ENCODE measurements at places on chromosomes 6 and 20.

- DNase-seq = no peak
Observed at GRCh38 chr6:164007881-164008280, 593.4 kb downstream of the QKI start.

- DNase-seq = no peak
Observed at GRCh38 chr6:113634352-113635163, 222.6 kb upstream of the MARCKS start.

- DNase-seq = no peak
Observed at GRCh38 chr20:36875702-36876472, at the start of gene TLDC2. Gene TLDC2 (plus strand): TSS chr20:36876138. CDS start chr20:36876175, 37 bp downstream.

DNA sequence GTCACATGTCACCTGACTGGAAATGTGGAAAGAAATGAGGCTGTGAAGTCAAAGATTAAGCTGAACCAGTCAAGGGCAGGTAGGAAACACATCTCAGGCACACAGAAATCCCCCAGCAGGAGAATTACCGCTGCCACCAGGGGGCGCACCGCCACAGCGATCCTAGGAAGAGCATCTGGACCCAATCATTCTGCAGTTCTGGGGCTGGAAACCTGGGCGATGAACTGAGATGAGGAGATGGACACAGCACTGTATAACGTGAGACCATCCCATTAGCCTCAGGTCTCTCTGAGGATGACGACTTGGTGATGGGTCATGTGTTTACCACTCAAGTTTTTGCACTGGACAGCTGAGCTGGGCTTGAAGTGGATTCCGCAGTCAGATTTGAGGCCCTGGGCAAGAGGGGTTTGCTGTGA, 6.5 kb upstream of the SLC24A3 start:
- DNase-seq = peak; percentile 90

- DNase-seq = no peak
Observed at GRCh38 chr6:150333585-150333941, 35.2 kb upstream of the IYD start.

- peak; percentile 68 for DNase-seq
Observed at GRCh38 chr6:149566410-149567193, 427 bp downstream of the GINM1 start.

GRCh38 chr20:33431797-33432381, 11.7 kb downstream of the SNTA1 start:
- DNase-seq = no peak

DNA sequence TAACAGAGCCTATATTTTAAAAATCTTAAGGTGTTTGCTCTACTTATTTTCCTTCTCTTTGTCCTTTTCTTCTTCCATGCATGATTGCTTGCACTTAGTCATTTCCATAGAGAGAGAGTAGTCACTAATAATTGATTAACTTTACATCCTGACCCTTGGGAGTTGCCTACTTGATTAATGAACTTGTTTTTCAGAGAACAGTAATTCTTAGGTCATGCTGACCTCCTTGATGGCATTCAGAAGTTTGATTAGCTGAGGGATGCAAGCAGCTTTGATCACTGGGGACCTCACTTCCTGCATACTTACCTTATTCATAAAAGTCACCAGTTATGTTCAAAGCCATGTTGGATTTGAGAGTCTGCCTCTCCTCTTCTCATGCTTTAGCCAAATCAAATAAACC, 715.6 kb upstream of the ID4 start:
- DNase-seq = no peak

- no peak for DNase-seq
Observed at GRCh38 chr6:166556863-166557322, 29.6 kb downstream of the RAMACL start.

DNA sequence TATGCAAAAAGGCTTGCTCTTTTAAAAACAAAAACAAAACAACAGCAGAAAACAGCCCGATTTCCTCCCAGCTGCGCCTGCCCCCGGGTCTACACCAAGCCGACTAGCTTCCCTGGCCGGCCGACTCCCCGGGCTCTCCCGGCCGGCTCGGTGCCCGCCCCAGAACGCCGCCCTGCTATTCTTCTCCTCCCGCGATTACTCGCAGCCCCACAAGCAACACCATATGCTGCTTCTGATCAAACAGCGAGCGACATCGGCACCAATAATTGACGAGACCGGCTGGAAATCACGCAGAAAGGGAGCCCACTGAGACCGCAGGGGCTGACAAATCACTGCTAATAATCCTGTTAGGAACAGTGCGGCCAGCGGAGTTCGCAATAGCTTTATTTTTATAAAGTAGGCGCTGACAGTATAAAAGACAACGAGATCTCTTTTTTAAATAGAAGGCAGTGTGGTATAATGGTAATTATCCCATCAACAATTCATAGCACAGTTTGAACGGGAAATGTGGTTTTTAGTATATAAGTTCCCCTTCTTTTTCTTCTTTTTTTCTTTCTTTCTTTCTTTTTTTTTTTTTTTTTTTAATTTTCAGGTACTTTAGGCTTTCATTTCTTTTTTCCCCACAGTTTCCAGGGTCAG, 3.3 kb downstream of the SIM1 start:
- DNase-seq = peak; percentile 67

Data from nephron progenitor cell (in vitro differentiated cells).